Mucosa of gallbladder (tissue), 1 donor: ENCODE measurements at places on chromosomes 4 and X.

- DNase-seq: no peak
Measured at GRCh38 chr4:35503435-35503834, 740.9 kb downstream of the ARAP2 start.

- DNase-seq: peak; percentile 54
Measured at GRCh38 chrX:68989865-68990606, 161.2 kb downstream of the EFNB1 start.

GRCh38 chr4:10130178-10130888, 13.7 kb upstream of the WDR1 start:
- DNase-seq: no peak

GRCh38 chr4:14919785-14920184, 82.5 kb upstream of the CPEB2 start:
- DNase-seq: no peak

GRCh38 chrX:153927672-153927921, 1.5 kb upstream of the ARHGAP4 start:
- no peak for DNase-seq

GRCh38 chrX:69189576-69190371, 24.5 kb upstream of the PJA1 start:
- DNase-seq: peak; percentile 26
